Left renal cortex interstitium (tissue), 4 donors: ENCODE measurements at places on chromosomes 4 and X.

DNA sequence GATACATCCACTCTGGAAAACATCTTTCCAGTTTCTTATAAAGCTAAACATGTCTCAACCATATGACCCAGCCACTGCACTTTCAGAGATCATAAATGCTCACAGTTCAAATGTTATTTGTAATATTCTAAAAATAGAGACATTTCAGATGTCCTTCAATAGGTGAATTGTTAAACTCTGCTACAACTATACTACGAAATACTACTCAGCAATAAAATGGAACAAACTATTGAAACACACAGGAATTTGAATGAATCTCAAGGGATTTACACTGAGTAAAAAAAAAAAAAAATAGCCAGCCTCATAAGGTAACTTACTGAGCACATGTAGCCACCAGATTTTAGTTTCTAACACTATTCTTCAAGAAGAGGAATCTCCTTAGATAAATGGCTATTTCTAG, 253.9 kb downstream of the PCDH18 start:
- DNase-seq = no peak

DNA sequence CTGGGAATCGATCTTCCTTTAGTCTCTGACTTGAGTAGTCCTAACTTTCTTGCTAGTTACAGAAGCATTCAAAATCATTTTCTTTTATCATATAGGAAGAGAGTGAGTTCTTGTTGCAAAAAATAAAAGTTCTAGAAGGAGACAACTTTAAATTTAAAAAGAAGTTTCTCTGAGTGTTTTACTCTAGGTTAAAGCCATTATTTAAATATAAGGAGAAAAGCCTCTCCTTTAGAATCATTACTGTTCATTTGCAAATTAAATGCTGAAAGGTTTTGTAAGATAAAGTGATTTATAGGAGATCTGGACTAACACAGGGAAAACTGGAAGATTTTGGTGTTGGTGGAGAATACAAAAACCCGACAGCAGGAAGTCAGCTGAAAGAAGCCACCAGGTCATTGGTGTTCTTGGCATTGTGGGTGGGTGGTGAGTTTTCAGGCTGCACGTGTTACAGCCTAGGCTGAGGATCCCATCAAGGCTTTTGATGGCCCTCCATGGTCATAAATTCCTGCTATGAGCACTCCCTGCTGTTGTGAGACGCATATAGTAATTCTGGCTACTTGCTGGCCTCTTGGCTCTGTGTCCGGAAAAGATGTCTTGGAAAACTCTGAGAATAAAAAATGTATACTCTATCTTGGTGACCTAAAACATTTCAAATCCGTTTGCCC, 81.6 kb downstream of the GPAT3 start:
- no peak for DNase-seq

DNA sequence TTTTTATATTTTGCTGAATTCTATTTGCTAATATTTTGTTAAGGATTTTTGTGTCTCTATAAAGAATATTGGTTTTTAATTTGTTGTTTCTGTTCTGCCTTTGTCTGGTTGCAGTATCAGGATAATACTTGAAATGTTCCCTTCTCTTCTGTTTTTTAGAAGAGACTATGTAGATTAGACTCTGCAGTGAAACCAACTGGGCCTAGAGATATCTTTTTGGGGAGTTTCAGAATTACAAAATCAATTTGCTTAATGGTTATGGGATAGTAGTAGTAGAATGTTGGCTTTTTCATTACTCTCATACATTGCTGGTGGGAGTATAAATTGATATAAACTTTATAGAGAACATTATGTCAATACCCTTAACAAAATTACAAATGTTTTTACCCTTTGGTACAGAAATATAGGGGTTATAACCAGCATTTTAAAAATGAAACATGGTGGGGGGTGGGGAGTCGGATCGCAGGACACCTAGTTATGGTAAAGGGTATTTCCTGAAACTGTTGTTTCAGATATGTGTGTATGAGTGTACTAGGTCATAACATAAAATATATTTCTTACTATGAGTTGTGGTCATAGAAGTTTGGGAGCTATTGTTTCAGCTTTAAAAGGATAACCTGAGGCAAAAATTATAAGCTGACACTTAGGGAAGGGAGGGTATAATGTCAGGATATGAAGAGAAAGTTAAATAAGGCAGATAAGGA, 29.0 kb downstream of the CLOCK start:
- no peak for DNase-seq

DNA sequence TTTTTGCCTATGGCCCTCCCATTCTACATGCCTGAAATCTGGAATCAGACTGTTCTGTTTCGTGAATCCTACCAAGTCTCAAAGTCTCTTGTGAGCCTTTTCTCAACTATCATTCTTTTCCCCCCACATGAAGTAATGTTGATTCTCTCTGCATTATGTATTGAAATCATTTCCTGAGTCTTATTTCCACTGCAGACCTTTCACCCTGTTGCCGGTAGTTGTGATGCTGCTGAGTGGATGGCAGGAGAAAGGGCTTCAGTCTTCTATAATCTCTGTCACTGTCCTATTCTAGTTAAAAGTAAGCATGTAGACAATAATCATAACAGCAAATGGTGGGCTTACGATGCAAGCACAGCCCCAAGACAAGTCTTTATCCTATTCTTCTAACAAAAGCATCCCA, 75.0 kb downstream of the TBC1D9 start:
- DNase-seq = no peak

DNA sequence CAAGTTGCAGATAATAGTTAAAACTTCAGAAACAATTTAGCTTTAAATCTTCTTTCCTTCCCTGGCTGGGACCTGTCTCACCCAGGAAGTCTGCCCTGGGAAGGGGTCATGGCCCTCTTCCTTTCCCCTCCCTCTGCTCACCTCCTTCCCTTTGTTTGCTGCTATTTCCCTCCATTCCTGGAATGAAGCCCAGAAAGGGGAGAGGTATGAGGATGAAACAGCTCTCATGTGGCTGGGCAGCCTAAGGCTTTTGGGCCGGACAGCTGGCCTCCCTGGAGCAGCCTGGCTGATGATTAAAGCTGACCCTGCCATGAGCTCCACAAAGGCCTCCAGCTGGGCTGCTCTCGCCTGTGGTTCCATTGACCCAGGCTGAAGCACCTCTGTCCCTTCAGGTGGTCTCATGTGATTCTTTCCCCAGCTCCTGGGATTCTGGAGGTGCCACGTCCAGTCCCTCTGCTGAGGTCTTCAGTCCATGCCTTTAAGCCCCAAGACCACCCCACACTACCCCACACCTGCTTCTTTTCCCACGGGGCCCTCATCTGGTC, 202.1 kb downstream of the PTTG2 start:
- no peak for DNase-seq

GRCh38 chrX:21837056-21837455, 2.4 kb upstream of the MBTPS2 start:
- DNase-seq = no peak
